ENCODE measurements at places on chromosomes 2 and 18.

DNA sequence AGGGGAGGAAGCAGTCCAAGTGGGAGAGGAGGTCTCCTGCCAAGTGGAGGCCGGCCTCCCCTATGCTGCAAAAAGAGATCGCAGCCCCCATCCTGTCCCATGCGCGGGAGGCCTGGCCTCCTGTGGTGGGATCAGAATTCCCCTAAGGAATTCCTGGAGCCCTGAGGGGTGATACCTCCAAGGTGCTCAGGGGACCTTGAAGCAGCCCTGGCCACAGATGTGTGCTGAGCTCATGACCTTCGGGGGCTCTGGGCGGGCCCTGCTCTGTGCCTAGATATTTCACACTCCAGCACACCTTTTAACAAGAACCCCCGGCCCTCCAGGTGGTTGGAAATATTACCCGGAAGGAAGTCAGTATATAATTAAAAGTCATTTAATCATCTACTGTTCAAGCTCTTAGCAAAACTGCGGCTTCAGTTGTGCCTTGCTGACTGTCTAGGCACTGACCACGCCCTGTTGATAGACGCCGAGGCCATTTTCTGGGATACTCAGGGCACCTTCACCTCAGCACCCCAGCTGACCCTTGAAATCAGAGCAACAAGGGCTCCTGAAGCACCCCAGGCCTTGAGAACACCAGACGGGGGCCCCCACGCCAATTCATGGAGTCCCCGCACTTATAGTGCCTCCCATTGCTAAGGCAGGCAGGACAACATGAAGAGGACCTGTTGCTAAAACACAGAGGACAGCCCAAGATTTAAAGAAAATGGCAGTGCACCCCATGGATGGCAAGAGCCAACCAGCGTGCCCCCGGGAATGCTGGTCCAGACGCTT is 119.1 kb downstream of the NDUFA10 start:
- no peak for DNase-seq

- no peak for DNase-seq
These were observed 143.9 kb upstream of the ITGA6 start for GRCh38 chr2:172283476-172283875.

GRCh38 chr2:11754700-11755015 is 8.2 kb downstream of the LPIN1 start:
- no peak for DNase-seq

- DNase-seq, result no peak
These were observed 787.3 kb upstream of the RAB6C start for GRCh38 chr2:129192117-129192516.

- no peak for DNase-seq
These were observed 49.8 kb downstream of the PTPN4 start for GRCh38 chr2:119809339-119810048.

GRCh38 chr2:146135245-146135644 is 1615.3 kb upstream of the ZEB2 start:
- no peak for DNase-seq

- no peak for DNase-seq
These were observed 301.7 kb downstream of the ALK start for GRCh38 chr2:29619689-29620088.

DNA sequence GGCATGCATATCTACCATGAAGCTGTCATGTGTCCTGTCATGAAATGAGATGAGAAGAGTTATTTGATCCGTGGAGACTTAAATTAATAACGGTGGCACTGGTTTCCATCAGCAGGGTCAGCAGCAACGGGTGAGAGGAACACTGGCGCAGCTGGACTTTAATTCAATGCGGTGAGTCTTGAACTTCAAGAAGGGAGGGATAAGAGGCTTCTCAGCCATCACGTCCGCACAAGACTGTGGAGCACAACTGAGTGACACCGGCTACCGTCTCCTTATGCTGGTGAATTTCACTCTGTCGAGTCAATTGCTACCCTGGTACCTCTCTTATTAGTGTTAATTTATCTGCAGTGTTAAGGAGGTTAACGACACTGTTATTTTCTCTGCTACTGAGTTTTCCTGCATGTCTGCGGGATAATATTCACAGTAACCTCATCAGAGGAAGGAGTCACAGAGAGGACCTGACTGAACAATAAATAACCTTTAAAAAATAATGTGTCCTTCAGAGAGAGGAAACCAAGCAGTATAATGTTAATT is 236.8 kb downstream of the EPHA4 start:
- no peak for DNase-seq

DNA sequence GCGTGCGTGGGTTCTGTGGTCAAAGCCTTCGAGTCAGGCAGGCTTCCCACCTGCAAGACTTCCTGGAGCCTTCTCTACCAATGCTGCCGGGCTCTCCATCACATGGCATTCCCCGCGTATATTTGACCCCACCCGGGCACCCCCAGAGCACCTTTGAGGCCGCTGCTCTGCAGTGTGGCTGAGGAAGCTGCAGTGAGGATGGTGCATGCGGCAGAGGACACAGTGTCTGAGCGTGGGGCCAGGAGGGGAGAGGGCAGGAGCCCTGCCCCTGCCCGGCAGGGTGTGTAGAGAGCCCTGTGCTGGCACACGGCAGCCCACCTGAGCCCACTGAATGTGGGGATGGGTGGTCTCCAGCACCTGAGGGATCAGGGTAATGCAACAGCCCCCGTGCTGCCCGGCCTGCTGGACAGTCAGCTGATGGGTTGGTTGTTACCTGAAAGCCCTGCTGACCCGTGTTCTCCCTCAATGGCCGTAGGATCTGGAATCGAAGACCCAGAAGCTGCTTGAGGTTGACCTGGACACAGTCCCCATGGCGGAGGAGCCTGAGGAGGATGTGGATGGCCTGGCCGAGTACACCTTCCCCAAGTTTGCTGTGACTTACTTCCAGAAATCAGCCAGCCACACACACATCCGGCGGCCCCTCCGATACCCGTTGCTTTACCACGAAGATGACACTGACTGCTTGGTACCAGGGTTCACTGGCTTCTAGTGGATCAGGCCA is 36.8 kb upstream of the GPR17 start:
- no peak for DNase-seq

DNA sequence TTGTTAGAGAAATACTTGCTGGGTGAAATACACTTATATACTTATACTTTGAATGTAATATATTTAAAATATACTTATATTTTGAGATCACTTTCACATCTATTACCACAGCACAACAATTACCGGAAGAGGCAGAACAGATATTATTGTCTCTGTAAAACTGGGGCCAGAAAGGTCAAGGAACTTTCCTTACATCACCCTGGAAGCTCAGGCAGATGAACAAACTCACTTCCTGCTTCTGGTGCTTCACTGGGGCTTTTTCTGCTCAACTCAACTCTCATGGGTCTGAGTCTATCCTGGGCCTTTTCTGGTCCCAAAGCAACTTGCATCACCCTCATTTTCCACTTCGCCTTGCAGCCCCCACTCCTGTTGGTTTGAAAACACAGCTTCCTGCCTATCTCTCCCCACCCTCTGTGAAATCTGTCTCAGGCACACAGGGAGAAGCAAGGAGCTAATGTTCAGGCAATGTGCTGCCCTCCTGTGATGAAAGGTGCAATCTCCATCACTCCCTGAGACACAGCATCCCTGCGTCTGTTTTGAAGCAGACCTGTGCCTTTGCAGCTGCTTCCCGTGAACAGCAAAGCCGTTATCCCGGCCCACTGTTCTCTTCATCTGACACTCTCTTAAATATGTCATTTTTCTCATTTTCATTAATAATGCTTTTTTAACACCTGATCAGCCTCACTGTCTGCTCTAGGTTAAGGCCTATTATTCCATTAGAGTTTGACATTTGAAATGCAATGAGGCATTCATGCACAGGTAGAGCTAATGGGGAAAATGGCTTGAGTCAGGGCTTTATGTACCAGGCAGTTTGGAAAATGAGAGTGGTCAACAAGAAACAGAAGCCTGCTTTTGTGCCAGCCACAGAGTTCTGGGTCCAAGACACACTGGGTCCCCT is 251.9 kb upstream of the CHAC2 start:
- DNase-seq, result no peak

DNA sequence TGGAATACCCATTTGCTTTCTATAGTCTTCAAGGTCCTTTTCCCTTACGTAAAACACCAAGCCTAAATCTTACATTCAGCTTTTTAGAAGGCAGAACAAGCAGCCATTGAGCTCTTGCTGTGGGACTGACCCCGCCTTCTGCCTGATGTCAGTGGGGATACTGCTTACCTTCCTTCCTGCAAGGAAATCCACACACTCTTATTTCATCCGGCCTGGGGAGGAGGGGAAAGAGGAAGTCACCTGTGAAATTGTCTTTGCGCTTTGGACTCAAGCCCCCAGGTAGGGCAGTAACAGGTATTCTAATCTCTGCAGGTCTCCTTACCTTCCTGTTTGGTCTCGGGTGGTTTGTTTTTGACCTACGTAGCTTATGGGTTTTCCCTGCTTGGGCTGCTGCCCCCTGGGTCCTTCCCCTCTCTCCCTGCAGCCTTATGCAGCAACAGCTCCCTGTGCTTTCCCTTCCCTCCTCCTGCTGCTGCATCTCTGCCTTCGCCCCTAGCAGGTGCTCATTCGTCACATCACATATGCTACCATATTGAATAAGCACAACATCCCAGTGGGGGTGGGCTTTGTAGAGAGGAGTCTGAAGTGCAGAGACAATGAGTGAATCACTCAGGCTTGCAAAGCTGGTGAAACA is 402.5 kb upstream of the TRIB2 start:
- no peak for DNase-seq

DNA sequence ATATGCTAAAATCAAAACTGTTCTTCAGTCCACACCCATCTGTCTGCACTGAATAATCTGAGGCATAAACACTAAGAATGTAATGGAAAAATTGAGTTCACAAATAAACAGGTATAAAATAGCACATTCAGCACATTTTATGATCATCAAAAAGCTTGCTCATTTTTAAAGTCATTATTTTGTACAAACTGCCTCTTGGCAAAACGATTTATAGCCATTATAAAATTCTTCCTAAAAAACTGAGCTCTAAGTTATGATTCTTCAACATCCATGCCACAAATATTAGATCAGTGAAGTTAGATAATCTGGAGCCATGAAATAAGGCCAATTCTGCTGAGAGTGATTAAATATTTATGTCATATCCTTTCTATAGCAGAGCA is 233.5 kb downstream of the DYM start:
- DNase-seq, result no peak

GRCh38 chr2:128427413-128427755 is 108.7 kb upstream of the HS6ST1 start:
- no peak for DNase-seq

DNA sequence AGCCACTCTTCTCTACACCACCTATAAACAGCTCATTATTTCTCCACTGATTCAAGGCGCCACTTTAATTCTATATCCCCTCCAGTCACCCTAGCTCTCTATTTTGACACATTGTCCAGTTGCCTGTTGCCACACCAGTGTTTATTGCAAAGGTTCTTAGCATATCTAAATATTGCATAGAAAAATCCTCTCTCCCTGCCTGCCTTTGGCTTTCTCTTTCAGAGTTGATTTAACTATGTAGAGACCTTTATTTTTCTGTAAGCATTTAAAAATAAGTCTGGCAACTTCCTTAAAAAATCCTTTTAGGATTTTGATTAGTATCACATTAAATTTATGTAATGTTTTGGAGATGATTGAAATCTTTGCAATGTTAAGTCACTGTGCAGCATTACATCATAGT is 47.9 kb upstream of the B3GNT7 start:
- DNase-seq, result no peak

- DNase-seq, result peak; percentile 51
These were observed 8.4 kb downstream of the TGIF1 start for GRCh38 chr18:3458378-3458777.

- no peak for DNase-seq
These were observed 33.2 kb downstream of the KCNS3 start for GRCh38 chr2:17911491-17912260.

DNA sequence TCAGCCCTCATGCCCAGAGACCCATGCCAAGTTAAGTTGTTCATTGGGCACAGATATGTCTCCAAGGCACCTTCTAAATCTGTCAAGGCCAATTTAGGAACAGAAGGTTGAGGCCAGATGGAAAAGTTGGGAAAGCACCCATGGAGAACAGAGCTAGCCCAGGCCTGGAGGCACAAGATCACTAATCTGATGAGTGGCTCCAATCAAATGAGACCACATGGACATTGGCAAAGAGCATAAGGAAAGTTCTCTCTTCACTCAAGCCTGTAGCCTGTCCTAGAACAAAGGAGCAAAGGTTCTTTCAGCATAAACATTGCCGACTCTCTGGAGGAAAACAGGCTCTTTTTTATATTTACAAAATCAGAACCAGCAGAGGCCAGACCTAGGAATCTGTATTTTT is 154.8 kb downstream of the RNF152 start:
- DNase-seq, result no peak

DNA sequence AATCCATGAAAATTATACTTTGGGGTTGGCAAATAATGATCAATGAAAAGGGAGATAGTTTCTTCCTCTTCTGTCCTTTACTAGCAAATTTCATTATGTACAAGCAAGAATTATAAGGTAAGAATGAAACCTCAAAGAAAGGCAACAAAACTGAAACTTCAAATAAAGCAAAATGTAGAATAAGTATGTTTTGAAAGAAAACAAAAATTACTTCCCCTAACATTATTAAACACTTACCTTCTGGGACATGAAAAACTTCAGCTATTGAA is 29.4 kb downstream of the THADA start:
- DNase-seq, result no peak

DNA sequence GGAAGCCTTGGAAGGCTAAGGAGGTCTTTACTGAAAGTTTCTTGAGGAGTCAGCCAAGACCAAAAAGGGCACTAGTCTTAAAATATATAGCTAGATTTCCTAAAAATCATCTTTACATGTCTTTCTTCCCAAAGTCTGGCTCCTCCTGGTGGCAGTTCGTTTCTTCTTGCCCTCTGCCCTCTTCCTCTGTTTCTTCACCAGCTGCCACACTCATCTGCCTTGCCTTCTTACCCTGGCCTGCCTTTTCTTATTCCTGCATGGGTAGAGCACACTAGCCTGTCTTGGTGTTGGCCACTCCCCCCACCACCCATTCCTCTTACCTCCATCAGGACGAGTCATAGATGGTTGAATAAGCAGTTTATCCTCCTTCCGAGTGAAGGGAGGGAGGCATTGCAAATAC is 129.8 kb downstream of the RAPGEF4 start:
- DNase-seq, result no peak

GRCh38 chr2:187982668-187983067 is 309.0 kb upstream of the GULP1 start:
- no peak for DNase-seq

DNA sequence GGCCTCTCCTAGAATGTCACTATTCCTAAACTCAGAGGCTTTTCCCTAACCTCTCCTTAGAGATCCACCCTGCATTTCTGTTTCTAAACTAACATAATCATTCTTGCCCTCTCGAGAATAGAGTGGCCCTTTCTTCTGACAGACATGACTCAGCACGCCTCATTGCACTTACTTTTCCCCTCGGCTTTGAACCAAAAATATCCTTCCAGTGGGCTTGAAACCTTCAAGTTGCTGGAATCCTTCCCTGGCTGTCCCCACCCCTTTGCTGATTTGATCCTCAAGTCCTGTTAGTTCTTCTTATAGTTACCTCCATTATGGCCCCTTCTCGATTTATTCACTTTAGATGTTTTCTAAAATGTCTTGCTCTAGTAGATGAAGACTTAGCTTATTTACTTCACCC is 158.0 kb downstream of the LTBP1 start:
- no peak for DNase-seq

All from T-helper 1 cell (primary cell).